ENCODE measurements at places on chromosomes 1 and 21.
A peak's percentile ranks its signal among the peaks of the same experiment; 100 is the strongest.

- DNase-seq, result no peak
Measured at GRCh38 chr1:233079574-233079973, 129.2 kb downstream of the NTPCR start.

- DNase-seq, result no peak
Measured at GRCh38 chr1:204188959-204189639, 7.2 kb downstream of the KISS1 start.

DNA sequence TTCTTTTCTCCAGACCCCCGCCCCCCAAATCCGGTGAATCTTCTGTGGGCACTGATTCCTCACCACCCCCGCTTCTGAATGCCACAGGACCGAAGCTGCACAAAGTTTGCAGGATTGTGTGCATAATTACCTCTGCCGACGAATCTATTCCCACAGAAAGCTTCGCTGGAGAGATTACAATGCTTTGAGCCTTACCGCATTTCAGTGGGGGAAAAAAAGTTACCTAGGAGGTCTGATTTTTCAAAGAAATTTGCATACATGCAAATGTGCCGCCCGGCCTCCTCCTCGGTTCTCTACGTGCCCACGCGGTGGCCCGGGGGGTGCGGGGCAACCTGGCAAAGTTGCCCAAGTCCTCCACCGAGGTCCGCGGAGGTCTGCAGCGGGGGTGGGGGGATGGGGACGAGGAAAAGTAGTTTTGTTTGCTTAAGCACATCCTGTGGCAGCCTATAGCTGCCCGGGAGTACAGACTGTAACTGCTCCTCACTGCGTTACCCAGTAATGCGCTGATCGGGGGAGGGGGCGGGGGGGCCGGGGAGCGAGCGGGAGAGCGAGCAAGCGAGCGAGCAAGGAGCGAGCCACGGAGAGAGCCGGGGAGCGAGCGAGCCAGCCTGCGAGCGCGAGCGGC lies 563 bp upstream of the NFIA start:
- DNase-seq, result peak; percentile 49

- DNase-seq, result peak; percentile 39
Measured at GRCh38 chr1:32967888-32968568, 3.4 kb upstream of the RNF19B start.

DNA sequence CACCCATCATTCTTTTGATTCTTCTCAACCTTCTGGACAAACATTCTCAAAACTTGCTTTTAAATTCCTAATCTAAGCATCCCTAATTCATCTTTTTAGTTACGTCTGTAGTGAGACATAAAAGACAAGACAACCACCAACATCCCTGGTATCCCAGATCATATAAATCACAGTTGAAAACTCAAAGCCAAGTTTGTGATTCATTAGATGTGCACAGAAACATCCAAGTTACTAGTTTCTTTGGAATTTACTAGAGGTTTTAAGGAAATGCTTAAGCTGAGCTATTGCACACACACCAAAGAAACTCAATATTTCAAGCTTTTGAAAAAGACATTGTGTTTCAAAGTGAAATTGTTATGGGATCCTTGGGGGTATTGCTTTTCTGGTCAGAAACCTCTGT lies 47.6 kb downstream of the ATP6V1G3 start:
- DNase-seq, result peak; percentile 83

DNA sequence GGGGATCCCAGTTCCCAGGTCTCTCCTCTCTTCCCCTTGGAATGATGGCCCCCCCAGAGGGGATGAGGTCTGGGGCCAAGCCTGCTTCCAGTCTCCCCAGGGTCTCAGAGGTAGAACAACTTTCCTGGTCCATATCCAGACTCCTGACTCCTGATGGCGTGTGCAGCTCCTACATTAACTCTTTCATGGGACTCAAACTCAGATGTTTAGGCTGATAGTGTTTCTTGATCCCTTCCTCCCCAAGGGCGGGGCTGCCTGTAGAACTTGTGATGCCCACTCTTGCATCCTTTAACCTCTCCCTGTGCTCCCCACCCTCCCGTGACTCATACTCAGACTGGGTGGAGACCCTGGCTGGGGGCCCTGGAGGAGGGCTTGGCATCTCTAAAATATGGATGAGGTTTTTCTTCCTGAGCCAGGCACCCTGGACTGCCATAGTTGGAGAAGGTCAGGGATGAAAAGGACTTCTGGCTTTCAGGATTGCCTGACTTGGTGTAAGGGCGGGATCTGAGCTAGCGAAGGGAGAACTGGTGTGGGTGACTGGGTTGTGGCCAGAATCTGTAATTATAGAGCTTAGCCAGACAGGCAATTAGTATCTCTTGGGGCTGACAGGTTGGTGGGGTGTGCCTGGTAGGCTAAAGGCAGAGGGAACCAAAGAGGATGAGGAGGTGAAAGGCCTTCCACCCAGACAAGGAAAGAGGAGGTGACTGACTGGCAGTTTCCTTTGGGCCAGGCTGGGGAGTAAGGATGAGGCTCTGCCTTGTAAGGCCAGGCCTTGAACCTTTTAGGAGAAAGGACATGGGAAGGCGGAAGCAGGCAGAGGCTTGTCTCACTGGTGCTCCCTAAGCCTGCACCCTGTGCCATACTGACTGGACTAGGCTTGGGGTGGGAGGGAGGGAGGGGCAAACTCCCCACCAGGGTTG lies 1.5 kb downstream of the ATP8B2 start:
- peak; percentile 98 for DNase-seq

- peak; percentile 99 for DNase-seq
Measured at GRCh38 chr1:115179397-115180079, 90.2 kb upstream of the TSPAN2 start.

GRCh38 chr1:89277725-89278124 lies 5.1 kb upstream of the GBP5 start:
- DNase-seq, result no peak

DNA sequence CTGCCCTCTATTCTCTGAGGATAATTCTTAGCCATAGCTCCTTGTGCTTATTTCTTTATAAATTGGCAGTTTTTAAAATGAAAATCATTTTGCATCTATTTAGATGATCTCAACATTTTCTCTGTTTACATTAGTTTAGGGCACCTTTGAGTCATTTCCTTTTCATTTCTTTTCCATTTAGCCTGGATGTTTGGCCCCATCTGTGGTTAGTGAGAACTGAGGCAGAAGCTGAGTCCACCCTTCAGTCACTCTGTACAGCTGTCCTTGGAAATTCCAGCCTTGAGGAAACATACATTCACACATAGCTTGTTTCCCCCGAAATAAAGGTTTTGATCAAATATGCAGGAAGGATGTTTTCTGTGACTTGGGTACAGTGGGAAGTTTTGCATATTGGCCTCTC lies 123.7 kb downstream of the NTNG1 start:
- no peak for DNase-seq

DNA sequence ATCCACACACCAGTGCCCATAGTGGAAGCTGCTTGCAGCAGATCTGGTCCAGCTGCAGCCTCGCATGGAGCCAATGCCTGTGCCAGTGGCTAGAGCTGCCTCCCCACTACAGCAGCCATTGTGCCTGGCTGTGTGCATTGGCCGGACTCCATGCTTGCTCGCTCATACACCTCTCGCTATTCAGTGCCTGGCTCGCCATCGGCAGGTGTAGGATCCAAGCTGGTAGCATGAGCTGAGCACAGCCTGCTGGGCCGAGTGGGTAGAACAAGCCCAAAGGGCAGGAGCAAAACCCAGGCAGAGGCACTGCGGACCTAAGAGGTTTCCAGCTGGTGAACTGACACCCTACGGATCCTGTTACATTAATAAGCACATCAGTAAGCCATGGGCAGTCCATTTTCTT lies 1184.1 kb downstream of the AMY1C start:
- DNase-seq, result no peak

DNA sequence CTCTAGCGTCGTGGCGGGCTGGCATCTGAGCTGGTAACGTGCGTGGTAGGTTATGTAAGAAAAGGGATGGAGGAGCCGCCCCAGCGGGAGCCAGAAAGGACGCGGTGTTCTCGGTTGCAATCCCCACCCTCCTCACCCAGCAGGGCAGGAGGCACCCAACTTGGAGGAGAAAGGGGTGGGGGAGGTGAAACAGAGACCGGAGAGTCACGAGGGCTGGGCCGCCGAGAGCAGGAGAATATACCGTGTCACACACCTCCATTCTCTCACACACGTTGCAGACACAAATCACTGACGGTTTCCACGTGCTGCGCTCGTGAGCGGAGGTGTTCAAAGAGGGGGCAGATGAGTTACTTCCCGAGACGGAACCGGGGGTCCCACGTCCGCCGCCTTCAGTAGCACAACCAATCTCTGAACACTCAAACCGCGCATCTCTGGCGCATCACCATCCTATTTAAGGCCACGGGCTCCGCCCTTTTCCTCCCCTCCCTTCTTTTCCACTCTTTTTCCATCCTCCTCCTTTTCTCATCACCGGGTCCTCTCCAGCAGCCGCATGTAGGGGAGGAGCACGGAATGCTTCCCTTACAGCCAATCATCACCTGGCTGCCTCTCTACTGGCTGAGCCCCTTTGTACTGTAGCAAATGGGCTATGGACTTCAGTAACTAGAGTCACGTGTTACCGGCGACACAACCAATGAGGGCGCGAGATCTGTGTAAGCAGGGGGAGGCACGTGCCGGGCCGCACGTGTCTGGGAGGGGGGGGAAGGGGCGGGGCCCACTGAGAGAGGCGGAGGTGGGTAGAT lies at the start of gene CIART:
Gene CIART, plus strand, starts transcription at position 797 of the 800 bp plus-strand sequence. CDS start 714 bp downstream, outside the sequence.
- peak; percentile 100 for DNase-seq

GRCh38 chr1:180265871-180266270 lies 35.8 kb downstream of the LHX4 start:
- DNase-seq, result no peak

DNA sequence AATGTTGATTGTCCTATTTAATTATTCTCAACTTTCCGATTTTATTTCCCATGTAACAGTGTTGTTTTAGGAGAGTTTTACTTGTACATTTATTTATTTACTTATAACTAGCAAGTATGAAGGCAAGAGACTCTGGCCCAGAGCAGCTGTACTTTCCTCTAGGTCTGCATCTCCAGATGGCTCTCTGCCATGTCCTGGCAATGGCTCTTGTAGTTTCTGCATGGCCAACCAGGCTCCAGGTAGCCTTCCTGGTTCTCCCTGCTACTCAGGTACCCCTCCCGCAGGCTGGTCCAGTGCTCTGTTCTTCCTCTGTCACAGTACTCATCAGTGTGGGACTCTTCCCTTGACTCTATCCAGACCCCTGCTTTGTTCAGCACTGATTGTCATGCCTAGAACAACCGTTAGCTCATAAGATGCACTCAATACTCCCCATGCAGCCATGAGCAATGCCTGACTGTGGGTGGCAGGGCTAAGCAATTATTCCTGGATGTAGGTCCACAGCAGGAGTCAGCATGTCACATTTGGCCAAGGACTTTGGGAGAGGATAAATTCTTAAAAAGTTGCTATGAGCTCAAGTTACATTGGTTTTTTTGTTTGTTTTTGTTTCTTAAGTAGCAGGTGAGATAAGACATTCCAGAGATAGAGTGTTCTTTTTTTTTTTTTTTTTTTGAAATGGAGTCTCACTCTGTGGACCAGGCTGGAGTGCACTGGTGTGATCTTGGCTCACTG lies 10.9 kb upstream of the IL20 start:
- DNase-seq, result peak; percentile 10

GRCh38 chr1:34856697-34857096 lies 2.9 kb downstream of the SMIM12 start:
- DNase-seq, result no peak

GRCh38 chr1:181062836-181063428 lies 25.6 kb upstream of the IER5 start:
- peak; percentile 25 for DNase-seq

- no peak for DNase-seq
Measured at GRCh38 chr1:11701981-11702803, 10.7 kb downstream of the DRAXIN start.

DNA sequence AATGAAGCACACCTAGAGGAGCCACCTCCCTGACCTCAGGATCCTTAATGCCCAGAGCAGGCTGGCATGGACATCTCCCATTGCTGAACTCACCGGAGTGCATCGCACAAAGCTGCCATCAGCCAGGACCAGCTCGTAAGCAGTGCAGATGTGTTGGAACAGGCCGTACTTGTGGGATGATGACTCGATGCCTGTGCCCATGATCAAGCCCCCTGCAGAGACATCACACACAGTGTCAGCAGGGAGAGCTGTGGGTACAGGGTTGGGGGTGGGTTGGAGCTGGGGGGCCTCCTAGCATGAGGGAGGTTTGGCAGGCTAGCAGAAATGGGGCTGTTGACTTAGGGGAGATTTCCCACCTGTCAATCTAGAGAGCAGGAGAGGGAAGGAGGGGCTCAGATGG lies 12.0 kb downstream of the DHCR24 start:
- DNase-seq, result no peak

DNA sequence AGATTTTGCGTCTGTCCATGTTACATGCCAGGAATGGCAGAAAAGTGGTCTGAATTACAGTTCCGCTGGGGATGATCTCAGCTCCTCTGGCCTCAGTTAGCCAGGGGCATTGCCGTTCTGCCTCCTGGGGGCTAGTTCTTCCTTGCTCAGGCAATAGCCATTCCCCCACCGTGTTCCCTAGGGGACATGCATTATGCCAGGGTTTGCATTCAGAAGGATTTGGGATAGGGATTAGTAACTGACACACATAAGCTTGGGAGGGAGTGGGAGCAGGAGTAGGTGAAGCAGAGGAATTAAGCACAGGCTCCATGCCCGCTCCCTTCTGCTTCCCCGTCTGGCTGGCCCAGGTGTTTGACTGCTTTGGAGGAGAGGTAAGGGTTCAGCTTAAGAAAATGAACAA lies 12.7 kb downstream of the LRRC71 start:
- no peak for DNase-seq

DNA sequence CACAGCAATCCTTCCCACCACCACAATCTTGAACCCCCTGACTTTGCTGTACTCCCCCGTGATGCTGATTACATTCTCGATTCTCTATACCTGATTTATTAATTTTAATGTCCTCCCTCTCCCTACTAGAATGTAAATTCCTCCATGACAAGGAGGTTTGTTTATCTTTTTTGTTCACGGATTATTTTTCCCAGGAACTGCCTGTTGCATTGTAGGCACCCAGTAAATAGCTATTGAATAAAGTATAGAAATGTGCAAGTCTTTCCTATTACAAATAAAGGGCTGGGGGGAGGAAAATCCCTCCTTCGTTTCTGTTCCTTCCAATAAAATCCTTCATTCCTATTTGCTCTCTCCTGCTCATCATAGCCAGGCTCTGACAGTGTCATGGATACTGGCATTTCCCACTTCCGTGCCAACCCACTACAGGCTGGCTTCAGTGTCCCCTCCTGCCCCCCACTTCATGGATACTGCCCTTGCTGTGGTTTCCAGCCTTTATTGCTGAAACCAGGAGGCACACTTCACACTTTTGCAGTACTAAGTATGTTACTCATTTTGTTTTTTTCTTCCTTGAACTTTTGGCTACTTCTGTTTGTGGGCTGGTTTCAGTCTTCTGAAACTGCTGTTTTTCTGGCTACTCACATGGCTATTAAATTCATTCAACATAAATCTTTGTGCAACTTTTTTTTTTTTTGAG lies 7.5 kb downstream of the KIF1B start:
- peak; percentile 46 for DNase-seq

GRCh38 chr1:95048317-95048716 lies 24.4 kb downstream of the ALG14 start:
- peak; percentile 34 for DNase-seq

DNA sequence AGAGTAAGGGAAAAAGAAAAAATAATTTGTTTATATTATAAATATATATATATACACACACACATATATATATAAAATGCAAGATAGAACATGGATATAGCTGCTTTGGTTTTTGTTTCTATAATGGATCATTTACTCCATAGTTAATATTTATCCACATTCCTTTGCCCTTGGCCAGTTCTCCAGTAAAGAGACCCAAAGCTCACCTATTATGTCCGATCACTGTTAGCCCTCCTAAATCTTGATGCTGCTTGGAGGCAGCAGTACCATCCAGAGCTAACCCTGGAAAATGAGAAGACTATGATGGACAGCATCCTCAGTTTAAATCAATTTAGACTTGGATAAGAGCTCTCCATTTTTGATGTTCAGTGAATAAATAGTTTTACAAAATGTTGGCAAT lies 407.7 kb downstream of the PLPP3 start:
- no peak for DNase-seq

- no peak for DNase-seq
Measured at GRCh38 chr1:174742805-174743653, 256.7 kb upstream of the CACYBP start.

All from fibroblast of the aortic adventitia (primary cell).